Adrenal gland (tissue), 19 donors: ENCODE measurements at places on chromosomes 11 and 22.
A peak's percentile ranks its signal among the peaks of the same experiment; 100 is the strongest.

- no peak for DNase-seq
Measured at GRCh38 chr11:77146261-77147035, 18.4 kb downstream of the MYO7A start.

GRCh38 chr22:35066768-35067167 is 810 bp downstream of the ISX start:
- DNase-seq: no peak

DNA sequence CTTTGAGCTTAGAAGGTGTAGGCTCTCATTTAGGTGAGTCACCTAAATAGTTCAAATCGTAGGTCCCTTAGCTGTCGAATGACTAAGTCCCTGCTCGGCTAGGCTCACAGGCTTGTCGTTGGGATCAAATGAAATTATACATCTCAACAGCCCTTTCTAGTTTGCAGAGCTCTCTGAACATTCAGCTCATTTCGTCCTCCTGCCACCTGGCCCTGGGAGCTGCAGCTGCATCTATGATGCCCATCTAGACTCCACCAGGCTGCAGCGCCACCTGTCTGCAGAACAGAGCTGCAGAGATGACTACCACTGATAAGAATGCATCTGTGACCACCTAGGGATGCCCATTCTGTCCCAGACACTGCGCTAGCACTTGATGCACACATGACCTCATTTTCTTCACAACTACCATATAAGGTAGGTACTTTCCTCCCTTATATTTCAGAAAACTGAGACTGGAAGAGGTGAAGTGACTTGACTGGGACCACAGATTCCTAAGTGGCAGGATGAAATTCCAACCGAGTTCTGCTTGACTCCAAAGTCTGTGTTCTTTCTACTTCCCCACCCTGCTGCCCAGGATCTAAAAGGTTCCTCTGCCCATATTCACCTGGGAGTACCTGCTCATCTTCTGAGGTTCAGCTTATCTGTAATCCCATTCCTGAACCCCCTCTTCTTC is 141.1 kb upstream of the NARS2 start:
- peak; percentile 34 for DNase-seq

- no peak for DNase-seq
Measured at GRCh38 chr11:128291835-128292234, 295.5 kb downstream of the ETS1 start.
